ENCODE measurements at places on chromosomes 2 and 18.

DNA sequence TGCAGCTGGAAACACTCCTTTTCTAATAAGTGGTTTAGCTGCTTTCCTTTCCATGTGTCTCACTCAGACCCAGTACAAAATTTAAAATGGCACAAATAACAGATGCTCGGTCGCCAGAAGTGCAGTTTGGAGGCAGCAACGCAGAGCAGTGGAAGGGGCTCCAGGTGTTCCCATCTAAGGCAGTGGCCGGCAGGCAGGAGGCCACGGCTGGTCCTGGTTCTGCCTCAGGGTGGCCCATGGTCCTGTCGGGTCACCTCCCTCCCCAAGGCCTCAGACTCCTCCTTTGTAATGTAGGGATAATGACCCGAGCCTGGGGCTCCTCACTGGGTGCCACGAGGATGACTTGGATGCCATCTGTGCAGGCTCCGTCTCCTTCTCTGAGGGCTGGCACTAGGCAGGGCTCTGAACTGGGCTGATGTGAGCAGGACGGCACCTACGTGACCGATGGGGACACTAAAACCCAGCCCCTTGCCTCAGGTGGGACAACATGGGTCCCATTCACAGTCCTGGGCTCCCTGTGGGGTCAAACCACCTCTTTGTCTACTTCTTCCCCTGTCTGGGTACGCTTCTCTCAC, 80.9 kb upstream of the SLC66A3 start:
- DNase-seq: no peak

GRCh38 chr2:126793885-126794613, 104.6 kb upstream of the TEX51 start:
- DNase-seq: no peak

DNA sequence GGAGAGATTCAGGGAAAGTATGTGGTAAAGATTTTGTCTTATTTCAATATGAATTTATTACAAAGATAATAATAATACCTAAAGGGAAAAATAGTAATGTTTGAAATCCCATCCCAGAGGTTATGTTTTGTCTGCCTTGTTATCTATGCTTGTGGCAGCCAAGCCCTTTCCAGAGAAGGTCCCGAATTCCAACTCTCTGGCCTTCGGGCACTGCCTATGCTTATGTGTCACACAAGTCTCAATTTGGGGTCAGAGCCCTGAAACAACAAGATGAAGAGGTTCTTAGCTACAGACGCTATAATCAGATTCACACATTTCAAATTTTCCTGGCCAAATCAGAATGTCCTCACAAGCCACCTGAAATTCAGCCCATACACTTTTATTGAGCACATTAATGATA, 59.9 kb downstream of the DNER start:
- DNase-seq: no peak

DNA sequence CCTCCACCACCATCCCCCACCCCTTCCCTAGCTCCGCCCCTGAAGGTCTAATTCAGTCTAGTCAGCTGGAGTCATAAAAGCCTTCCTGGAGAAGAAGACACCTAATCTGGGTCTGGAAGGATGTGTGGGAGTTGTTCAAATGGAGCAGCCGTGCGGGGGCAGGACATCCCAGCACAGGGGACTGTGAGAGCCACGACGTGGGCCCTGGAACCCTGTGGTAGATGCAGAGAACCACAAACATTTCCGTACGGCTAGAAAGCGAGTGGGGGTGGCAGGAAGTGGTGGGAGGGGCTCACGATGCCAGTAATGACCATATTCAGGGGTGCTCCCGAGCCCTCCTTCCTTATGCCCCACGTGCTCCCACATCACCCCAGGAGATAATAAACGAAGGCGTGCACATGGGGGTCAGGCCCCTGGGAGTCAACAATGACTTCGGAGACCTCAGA, 20.9 kb upstream of the COL6A3 start:
- DNase-seq: no peak

- no peak for DNase-seq
These were observed 64.2 kb downstream of the CCDC88A start for GRCh38 chr2:55355451-55355850.

GRCh38 chr2:76567478-76567877, 856.8 kb upstream of the GCFC2 start:
- no peak for DNase-seq

All from SHP77 (cell line).